Stimulated activated CD8-positive, alpha-beta memory T cell treated with anti-CD3 and anti-CD28 coated beads, Interleukin-4, amount 100 ng/mL, for 1 hour (primary cell): ENCODE measurements at places on chromosomes 16 and 17.

DNA sequence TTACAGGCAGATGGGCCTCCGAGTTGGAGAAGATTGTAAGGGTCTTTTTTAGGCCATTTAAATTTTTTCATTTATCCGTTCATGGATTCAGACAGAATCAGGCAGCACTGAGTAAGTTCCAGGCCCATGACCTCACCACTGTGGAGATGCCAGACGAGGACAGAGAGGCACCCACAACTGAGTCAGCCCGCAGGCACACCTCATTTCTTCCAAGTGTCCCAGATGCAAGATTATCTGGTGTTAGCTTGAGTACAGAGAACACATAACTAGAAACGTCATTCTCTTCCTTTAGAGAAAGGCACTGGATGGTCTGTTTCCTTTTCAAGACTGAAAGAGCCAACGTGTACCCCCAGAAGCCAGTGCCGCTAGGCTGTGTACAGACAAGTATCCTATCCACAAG, 16.9 kb downstream of the CLEC16A start:
- DNase-seq: no peak

- DNase-seq: no peak
These were observed 61.7 kb downstream of the PECAM1 start for GRCh38 chr17:64328859-64329531.

- DNase-seq: no peak
These were observed 14.7 kb upstream of the KLHL36 start for GRCh38 chr16:84633622-84634021.

DNA sequence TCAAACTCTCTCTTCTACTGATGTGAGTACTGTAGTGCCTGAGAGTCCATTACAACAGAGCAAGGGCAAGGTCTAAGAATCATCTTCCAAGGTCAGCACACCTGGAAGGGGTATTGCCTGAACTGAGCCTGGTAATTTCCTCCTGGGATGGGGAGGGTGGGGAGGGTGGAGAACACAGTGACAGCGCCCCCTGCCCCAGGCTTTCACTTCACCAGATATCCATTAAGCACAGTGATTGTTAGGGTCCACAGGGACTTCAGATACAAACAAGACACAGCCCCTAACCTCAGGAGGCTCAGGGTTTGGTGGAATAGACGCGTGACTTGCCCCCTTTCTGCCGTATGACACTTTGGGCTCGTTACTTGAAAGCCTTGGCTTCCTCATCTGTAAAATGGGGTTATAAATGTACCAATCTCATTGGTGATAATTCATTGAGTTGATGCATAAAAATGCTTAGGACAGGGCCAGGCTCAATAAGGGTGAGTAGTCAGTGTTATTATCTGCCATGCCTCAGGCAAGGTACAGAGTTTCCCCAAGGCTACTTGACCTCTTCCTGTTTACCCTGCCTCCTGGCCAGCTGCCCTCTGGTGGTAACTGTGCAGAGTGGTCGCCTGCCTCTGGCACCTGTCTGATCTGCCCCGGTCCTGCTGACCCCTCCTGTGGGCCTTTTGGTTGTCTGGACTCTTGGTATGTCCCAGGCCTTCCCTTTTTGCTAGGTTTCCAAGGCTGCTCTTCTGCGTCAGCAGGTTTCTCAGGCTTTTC, 13.1 kb upstream of the BRD7 start:
- no peak for DNase-seq

- DNase-seq: no peak
These were observed 9.7 kb downstream of the PHKB start for GRCh38 chr16:47470810-47471209.

- no peak for DNase-seq
These were observed 178.7 kb downstream of the FOXL1 start for GRCh38 chr16:86756882-86757703.

DNA sequence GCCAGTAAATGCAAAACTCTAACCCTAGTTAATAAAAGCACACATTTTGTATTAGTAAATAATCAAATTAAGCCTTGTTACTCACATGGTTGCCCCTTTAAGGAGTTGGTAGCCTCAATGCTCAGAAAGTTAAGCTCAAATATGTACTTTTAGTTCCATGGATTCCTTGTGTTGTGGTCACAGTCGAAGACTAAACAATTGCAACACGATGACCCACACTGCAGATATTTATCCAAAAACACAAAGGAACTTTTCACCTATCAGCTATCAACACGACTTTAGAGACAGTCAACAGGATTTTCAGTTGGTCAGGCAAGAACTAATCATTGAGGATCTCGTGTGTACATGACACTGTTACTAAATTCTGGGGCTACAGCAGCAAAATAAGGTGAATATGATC, 47.4 kb upstream of the NUDT7 start:
- DNase-seq: no peak

- DNase-seq: no peak
These were observed 67.1 kb downstream of the PRKCB start for GRCh38 chr16:23902748-23903414.

DNA sequence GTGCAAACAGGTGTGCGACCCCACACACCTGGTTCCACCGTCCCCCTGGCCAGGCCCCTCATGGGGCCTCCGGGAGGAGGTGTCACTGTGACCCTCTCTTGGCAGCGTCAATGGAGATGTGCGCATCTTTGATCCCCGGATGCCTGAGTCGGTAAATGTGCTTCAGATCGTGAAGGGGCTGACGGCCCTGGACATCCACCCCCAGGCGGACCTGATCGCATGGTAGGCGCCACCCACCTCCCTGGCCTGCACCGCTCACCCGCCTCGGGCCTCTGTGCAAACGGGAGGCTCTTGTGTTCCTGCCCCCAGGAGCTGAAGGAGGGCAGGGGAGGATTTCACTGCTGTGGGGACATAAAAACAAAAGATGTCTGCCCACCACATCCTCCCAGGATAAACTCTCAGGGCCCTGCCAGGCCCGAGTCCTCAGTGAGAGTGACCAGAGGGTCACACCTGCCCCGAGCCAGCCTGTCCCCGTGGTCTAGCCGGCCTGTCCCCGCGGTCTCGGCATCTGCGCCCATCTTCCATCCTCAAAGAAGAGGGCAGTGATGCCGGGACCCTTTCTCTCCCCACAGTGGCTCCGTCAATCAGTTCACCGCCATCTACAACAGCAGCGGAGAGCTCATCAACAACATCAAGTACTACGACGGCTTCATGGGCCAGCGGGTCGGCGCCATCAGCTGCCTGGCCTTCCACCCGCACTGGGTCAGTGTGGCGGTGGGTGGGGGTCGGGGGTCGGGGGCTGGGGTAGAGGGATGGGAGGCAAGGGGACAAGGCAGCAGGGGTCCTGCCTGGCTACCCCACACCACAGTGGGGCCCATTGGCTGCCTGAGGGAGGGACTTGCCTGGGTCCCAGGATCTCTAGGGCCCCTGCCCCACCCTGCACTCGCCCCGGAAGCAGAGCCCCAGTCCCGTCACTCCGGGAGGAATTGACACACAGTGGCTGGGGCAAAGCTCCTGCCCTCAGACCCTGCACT, 29.0 kb upstream of the CHMP6 start:
- DNase-seq: no peak

- no peak for DNase-seq
These were observed 25.7 kb upstream of the FA2H start for GRCh38 chr16:74800216-74800871.

DNA sequence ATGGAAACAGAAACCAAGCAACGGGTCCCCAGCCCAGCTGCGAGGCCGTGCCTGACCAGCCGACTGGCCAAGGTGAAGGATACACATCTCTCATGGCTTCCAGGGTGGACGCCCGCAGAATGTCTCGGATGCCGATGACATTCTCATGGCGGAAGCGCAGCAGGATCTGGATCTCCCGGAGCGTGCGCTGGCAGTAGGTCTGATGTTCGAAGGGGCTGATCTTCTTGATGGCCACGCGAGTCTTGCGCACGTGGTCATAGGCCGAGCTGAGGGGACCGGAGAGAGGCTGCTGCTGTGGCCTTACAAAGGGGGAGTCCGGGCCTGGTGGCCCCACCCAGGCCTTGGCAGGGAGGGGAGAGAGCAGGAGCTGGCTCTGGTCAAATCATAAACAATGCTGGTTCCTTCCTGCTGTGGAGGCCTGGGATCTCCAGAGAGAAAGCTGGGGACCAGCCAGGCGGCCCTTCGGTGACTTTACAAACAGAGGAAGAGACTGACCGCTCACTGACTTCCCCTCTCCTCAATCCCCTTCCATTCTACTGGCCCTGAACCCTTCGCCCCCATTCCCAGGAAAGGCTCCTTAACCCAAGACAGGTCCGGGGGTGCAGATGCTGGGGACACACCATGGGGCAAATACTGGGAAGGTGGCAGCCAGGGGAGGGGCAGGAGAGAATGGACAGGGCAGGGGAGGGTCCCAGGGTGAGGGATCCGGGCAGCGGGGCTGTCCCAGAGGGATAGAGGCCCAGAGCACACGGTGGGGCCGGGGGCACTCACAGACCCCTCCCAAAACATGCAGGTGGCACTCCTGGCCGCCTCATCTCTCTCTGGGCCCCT, 1.1 kb downstream of the MAPK3 start:
- no peak for DNase-seq

DNA sequence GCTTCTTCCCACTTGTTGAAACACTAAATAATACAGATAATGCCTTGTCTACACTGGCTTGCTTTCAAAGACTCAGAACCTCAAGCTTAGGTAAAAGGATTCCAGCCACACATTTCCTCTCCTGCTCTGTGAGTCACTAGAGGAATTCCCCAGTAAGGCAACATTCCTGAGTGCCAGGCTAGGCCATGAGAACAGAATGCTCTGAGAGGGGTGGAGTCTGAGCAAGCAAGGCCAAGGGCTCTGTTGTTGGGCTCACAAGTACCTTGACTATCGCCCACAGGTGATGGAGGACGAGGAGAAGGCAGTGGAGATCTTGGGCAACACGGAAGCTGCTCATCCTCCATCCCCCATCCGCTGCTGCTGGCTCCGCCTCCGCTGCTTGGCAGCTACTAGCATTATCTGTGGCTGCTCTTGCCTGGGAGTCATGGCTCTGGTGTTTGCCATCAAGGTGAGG, 6.7 kb upstream of the PHKG2 start:
- DNase-seq: no peak

DNA sequence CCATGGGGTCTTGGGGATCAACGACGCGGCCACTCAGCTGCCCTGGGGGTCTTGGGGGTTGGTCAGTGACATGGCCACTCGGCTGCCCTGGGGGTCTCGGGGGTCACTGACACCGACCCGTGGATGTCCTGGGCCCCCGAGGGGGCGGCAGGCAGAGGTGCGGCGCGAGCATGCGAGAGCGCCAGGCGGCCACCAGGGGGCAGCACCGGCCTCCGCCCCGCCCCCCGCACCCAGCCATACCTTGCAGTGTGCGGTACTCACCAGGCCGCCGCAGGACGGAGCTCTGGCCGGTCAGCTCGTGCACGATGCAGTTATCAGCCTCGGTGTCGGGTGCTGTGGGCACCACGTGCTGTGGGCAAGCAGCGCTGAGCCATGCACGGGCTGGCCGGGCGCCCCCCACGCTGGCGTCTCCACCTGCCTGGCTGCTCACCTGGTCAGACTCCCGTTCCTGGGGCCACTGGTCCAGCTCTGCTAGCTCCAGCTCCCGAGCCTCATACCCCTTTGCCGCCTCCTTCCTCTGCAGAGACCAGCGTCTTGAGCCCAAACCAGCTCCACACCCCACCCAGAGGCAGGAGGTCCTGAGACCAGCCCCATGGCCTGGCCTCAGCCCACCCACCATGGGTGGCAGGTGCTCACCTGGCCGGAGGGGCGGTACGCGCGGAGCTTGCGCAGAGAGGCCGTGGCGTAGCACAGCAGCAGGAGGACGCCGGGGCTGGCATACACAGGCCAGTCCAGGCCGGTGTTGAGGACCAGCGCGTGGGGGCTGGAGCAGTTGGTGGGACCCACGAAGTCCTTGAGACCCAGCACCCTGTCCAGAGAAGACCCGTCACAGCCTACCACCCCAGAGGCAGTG, 31.2 kb downstream of the CTU2 start:
- DNase-seq: peak; percentile 40

GRCh38 chr16:29807426-29808218, 1.3 kb downstream of the MAZ start:
- DNase-seq: peak; percentile 63

- DNase-seq: no peak
These were observed 50.1 kb downstream of the LMF1 start for GRCh38 chr16:920717-921116.

GRCh38 chr17:4958102-4958501, 7.2 kb downstream of the ENO3 start:
- DNase-seq: no peak

GRCh38 chr17:75592348-75593020, 4.9 kb downstream of the MYO15B start:
- no peak for DNase-seq

DNA sequence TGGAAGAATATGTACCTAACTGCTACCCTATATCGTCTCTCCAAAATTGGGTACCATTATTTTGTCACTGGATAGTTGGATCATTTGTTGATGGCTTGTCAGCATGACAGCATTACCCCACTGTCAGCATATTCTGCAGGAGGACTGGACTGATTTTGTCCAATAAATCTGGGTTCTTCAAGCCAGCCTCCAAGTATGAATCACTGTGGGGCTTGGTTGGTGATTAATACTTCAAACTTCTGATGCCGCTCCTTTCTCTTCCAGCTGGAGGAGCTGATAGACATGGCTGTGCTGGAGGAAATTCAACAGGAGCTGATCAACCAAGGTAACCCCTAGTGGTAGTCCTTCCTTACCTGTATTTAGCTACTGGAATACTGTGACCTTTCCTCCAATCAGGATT, 2.5 kb downstream of the RPAIN start:
- DNase-seq: no peak

DNA sequence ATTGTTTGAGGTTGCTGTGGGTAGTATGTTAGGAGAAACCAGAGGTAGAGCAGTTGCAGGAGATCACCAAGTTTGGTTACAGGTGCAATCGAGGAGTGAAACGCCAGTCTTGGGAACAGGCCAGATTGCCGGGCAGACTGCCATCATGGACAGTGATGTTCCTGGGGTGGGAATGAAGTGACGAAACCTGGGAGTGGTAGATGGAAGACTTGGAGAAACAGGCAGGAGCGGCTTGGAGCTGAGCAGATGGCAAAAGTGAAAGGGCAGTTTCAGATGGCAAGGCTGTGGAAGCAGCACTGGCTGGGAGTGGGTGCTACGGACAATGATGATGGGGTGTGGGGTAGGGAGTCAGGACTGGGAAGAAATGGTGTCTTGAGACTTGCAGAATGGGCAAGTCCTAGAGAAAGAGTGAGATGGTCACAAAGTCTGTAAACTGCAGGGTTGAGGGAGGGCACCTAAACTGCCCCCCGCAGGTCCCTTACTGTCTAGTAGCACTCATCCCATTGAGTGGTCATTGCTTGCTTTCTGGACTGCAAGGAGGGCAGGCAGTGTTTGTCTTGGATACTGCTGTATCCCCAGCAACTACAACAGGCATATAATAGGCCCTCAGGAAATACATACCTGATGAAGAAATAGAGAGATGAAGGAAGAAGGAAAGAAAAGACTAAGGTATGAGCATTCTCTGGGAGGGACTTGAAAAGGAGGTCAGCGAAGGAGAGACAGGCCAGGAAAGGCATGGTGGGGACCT, 29.5 kb upstream of the ULK2 start:
- no peak for DNase-seq

DNA sequence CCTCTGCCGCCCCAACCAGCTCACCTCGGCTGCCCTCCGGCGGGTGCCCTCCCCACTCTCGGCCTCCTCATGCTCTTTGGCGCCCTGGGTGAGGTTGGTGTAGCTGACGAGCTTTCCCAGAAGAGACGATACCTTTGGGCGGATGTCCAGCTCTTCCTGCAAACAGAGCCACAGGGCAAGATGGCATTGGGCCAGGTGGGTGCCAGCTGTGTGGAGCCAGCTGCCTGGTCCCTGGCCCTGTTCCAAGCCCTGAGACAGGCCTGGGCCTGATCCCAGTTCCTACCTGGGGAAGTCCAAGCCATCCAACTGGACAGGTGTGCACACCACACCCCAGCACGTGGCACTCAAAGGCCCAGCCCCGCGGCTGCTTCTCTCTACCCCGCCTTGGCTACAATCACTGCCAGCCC, 6.9 kb downstream of the SLC12A4 start:
- DNase-seq: no peak
